Hindlimb muscle (tissue), 1 donor: ENCODE measurements at places on chromosomes 3 and 15. TPM values are rescaled to one million over a fixed set of nuclear protein-coding genes. Genes with fewer than 3 reads are reported as not detected.

GRCh38 chr3:81601707-81602305 is 159.6 kb downstream of the GBE1 start:
- DNase-seq: no peak

Gene GOLGA6L4
- 7.4 TPM for polyA plus RNA-seq

GRCh38 chr15:60275624-60276023 is 122.2 kb downstream of the ANXA2 start:
- DNase-seq: no peak

Gene LRRC2
- 5.9 TPM for polyA plus RNA-seq

DNA sequence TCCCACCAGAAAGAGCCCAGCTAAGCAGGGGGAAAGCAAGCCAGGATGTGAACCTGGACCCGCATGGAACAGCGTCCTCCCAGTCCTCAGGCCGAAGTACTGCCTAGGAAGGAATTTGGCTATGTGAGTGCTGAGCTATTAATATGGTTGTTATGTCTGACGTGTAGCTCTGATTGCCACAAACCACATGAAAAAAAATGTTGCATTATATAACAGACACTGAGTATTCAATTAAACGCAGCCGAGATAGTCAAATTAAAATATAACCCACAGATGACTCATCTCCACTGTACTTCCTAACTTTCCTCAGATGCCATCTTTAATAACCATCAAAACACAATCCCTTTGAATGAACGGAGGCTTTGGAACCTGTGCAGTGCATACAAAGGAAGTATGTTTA is 111.1 kb downstream of the GABRB3 start:
- no peak for DNase-seq

Gene CCR9
- not detected for polyA plus RNA-seq

DNA sequence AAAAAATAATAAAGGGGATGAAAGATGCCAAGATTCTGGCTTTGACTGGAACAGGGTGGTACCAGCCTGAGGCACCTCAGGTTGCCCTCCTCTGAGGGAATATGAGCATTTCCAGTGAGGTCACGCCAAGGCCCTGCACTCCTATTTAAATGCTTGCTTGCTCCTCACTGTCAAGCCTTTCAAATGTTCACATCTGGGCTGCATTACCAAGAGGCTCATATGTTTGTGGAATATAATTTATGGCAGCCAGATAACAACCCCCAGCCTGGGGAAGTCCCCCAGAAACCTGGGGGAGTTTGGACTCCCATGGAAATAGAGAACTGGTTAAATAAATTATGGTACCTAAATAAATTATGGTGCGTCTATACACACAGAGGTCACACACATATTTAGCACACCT is 88.4 kb downstream of the FRMD4B start:
- DNase-seq: no peak

Gene CAV3
- 337 TPM for polyA plus RNA-seq

Gene GOLGA8O
- polyA plus RNA-seq: 0.48 TPM

GRCh38 chr15:77457905-77458265 is 37.2 kb downstream of the HMG20A start:
- DNase-seq: no peak

Gene GADL1
- polyA plus RNA-seq: 26.7 TPM

Gene SERPINI2
- polyA plus RNA-seq: 0.36 TPM

DNA sequence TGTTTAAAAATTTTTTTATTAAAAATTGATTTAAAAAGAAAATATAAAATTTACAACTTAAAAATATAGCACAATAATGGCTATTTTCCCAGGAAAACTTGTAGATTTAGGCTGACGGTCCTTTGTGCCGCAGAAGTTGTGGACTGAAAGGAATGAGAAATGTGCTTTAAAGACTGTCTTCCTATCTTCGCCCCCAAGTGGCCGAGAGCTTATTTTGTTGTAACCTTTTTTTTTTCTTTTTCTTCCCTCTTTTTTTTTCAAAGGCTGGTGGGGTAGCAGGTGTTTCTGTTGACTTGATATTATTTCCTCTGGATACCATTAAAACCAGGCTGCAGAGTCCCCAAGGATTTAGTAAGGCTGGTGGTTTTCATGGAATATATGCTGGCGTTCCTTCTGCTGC is 15.5 kb downstream of the SLC25A26 start:
- DNase-seq: no peak

DNA sequence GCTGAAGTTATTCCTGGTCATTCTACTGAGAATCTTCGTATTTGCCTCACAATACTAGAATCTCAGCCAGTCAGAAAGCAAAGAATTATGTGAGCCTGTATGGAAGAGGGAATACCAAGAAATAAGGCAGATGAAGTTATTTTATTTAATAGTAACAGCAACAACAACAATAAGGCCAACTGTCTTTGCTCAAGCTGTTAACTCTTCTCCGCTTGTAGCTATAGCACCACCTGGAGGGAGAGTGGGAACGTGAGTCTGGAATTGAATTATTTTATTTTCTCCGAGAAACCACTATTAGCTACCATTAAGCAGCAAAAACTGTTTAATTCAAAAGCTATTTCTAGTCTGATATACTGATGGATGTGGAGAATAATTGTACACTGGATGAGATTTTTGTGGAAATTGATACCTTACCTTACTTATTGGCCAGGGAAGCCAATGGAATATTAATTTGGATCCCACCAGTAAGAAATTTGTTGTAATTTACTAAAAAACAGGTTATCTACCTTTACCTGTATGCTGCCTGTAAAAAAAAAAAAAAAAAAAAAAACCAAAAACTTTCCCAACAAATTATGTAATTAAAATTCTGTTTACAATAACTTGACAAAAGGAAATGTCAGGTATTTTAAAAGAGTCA is 50.1 kb downstream of the CALML4 start:
- DNase-seq: peak; percentile 59

Gene COMMD4
- polyA plus RNA-seq: 39.2 TPM

DNA sequence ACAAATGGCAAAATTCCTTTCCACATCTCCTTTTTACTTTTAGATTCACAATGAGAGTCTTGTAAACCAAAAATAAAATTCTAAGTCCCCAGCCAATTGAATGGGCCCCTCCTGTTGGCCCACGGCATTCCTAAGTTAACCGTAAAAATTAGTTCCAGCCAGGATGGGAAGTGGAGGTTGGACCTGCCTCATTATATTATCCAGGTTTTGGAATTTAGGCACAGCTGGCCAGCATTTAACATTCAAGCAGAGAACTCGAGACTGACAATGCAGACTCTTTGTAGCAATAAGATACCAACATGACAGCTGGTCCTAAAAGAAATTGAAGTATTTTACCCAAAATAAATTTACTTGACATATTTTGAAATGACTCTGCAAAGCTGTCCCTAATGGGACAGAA is 321.0 kb upstream of the NAALADL2 start:
- DNase-seq: no peak

DNA sequence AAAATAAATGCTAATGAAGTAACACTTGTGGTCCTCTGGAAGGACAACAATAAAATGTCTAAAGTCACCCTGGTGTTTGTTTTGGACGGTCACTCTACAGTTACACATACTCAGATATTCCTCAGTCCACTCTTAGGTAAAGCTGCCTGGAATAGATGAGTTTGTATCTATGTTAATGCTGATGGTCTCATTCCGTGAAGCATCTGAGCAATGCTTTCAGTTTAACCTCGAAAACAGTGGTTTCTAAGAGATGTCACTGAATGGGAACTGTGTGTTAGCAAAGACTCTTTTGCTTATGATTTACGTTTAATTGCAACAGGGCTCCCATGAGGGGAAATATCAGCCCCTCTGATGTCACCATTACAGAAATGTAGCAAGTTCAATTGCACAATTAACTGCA is 49.1 kb downstream of the FBN1 start:
- DNase-seq: no peak

Gene ADAMTS7
- polyA plus RNA-seq: 19.9 TPM

GRCh38 chr3:40720863-40721262 is 196.1 kb downstream of the ZNF621 start:
- no peak for DNase-seq

GRCh38 chr15:39444735-39445470 is 136.0 kb upstream of the THBS1 start:
- no peak for DNase-seq

GRCh38 chr3:37546876-37547275 is 314.8 kb upstream of the CTDSPL start:
- no peak for DNase-seq

DNA sequence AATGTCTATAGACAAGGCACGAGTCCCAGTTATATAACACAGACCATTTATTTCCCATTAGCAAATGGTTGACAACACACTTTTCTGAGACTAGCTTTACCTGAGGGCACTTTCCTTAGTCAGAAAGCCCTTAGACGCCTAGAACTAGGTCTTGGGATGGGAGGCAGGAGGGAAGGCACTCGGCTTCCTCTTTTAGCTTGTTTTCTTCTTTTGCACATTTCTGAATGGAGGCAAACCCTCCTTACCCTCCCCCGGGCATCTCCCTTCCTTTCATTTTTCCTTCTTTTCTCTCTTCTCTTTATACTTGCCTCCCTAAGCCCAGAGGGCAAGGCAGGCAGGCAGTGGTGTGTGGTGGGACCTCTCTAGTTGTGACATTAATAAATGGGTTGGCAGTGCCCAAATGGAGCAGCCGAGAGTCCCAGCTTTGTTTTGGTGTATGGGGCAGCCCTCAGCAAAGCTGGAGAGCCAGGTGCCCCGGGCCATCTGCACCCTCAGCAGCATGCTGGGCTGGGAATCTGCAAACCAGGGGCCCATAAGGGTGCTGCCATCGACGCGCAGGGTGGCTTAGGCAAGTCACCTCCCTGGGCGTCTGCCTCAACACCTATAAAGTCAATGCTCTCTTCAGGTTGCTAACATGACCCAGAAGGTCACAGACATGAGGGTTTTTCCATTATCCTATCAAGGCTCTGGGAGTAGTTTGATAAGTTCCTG is 21.1 kb upstream of the BCL2L10 start:
- no peak for DNase-seq

Gene CHST13
- 0.18 TPM for polyA plus RNA-seq

Gene MINAR1
- 1.7 TPM for polyA plus RNA-seq

DNA sequence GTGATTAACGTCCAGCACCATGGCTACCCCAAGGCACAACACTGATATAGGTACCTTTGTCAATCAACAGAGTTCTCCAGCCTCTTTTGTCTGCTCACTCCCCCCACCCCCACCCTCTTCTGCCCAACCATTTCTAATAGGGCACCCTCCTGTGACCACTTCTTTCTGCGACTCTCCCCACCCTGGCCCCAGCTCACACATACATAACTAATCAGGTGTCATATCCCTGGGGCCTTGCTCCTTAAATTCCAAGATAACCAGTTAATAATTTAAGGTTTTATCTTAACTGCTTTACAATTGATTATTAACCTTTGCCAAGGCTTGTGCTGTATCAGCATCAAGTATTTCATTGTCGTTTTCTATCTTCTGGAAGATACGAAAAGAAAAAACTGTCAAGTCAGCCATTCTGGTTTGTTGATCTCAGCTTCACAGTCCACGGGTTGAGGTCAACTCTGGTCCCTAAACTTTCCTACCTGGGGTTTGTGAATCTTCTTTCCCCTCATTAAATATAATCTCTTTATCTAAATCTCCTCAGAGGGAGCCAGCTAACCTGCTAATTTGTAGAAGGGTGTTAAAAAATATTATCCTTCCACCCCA is 27.3 kb upstream of the SLC28A2 start:
- DNase-seq: no peak

Gene LRRN1
- 54.2 TPM for polyA plus RNA-seq

Gene LHFPL4
- polyA plus RNA-seq: 0.04 TPM

DNA sequence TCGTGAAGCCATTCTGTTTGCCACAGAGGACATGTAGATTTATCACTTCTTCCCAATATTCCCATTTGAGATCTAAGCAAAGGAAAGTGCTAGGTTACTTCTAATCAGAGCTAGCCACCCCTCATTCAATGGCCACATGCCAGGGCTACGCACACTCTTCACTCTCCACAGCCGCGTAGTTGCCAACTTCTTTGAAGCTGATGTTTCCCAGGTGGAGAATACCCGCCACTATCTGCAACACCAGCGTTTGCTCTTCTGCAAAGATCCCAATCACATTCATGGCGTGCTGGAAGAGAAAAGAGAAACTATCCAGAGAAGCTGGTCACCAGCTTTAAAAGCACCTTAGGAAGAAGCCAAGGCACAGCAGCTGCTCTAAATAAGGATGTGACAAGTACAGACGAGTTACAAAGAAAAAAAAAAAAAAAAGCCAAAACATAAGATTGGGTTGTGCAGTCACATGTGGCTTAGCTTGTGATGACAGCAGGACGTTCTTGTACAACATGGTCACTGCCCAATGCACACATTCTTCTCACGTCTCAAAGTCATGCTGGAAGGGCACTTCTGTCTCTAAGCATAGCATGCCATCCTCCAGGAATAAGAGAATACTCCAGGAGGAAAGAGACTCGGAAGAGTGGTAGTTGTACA is 16.4 kb downstream of the LDHAL6B start:
- DNase-seq: no peak

DNA sequence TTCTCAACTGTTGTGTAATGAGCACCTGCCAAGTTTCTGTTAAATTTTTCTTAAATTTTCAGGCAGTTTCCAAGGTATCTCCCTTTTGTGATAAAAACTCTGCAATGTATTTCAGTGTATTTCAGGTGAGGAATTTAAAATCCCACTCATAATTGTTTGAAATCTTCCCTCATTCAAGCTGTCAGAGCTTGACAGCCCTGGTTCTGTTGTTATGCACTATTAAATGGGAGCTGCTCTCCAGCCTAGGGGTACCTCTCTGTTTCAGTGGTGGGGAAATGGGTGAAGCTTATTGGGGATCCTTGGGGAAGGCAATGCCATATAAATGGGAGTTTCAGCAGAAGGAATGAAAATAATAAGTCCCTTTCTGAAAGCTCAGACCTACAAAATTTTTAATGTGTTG is 178.0 kb upstream of the TMCO5A start:
- DNase-seq: no peak

DNA sequence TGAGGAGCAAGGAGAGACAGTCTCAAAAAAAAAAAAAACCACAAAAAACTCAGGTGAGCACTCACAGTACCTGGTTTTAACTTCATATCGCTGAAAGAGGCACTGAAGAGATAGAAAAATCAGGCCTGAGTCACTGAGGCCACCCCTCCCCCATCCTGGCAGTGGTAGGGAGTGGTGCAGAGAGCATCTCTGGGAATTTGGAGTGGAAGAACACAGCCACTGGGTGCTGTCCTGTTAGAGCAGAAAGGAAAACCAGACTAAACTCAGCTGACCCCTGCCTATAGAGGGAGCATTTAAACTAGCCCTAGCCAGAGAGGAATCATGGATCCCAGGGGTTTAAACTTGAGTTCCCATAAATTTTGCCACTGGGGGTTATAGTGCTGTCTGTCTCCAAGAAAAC is 22.2 kb upstream of the DNAJC13 start:
- DNase-seq: no peak

GRCh38 chr15:58346361-58346760 is 85.4 kb upstream of the LIPC start:
- no peak for DNase-seq

Gene ZSCAN2
- 14.0 TPM for polyA plus RNA-seq

GRCh38 chr3:27903446-27903845 is 181.3 kb upstream of the EOMES start:
- no peak for DNase-seq

DNA sequence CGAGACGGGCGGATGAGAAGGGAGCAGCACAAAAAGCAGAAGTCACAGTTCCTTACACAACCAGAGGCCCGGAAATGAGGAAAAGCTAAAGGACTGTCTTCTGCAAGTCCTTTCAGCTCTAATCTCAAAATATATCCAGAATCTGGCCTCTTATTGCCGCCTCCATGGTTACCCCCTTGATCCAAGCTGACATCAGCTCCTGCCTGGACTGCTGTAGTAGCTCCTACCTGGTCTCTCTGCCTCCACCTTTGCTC is 324.0 kb upstream of the ROPN1 start:
- no peak for DNase-seq
